ENCODE measurements at places on chromosomes 1 and 21. TPM values are rescaled to one million over a fixed set of nuclear protein-coding genes. Genes with fewer than 3 reads are reported as not detected.

SPATA6 gene
- 15.7 TPM for total RNA-seq

TRIM17 gene
- 2.3 TPM for total RNA-seq

HPCAL4 gene
- not detected for total RNA-seq

DNA sequence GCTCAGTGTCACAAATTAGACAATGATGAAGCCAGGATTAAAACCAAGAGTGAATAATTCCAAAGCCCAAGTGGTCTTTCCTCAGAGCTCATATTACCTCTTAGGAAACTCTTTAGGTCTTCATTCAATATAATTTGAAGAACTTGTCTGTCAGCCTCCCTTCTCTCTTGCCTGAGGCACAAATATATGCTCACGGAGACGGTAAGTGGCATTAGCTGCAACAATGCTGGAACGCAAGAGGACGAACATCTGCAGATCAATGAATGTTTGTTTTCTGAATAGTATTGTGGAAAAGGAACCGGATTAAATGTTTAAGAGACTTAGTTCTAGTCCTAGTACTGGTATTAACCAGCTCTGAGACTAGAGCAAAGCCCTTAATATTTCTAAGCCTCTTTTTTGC is 39.7 kb upstream of the LYST start:
- DNase-seq, result no peak

GRCh38 chr21:41979751-41980369 is 26.0 kb upstream of the C2CD2 start:
- DNase-seq, result no peak

- DNase-seq, result no peak
Measured at GRCh38 chr1:239587066-239587465, 200.7 kb downstream of the CHRM3 start.

DNA sequence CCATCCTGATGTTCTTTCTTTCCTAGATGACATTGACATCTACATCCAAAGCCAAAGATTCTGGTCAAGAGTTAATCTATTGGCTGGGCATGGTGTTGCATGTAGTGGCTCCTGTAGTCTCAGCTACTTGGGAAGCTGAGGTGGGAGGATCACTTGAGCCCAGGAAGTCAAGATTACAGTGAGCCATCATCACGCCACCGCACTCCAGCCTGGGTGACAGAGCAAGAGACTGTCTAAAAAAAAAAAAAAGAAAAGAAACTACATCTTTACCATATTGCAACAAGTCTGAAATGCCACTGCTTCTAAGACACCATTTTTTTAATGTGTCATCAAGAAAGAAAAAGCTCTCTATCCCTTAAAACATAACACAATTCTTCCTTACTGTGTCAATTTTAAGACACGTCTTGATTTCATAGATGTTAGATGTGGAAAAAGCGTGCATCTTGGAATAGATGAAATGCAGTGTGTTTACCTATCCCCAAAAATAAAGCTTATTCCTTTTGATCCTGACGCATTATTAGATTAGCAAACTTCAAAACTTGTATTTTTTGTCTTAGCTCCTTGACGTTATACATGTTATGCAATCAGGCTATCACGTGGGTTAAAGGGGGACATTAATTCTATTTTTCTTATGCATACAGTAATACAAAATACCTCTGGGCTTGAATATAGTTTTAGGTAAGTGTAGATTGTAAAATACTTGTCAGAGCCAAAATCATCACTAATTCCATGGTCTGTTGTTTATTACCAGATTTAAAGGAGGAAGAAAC is 46.3 kb downstream of the ELAPOR1 start:
- no peak for DNase-seq

GRCh38 chr21:16536140-16536539 is 806.4 kb downstream of the USP25 start:
- DNase-seq, result no peak

- no peak for DNase-seq
Measured at GRCh38 chr1:158188611-158189010, 7.9 kb downstream of the CD1D start.

DNA sequence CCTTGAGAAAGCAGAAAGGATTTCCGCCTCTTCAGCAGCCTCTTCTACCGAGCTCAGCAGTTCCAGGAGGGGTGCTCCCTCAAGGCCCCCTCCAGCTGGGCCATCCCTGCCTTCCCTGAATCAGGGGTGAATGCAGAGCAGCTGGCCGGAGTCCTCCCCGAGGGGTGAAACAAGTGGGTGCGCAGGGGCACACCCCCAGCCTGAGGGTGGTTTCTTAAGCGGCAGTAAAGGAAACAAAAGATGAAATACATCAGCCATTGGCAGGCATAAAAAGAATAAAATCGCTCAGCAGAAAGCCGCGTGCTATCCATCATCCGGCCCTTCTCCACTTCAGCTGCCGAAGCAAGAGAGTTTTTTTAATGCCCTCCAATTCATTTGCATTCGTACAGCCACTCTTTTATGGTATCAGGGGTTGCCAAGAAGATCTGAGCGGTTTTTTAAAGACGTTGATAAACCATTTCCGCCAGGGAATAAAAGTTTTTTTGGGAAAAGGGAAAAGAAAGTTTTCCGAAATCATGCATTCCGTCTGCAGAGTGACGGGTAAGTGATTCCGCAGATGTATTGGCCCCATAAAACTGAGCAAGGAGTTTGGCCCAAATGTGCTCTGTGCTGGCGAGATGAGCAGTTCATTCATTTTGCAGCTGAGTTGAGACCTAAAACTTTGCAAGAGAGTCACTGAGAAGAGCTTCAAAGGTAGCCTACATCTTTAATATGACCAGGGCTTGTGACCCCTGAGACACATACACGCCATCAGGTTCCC is 73.7 kb upstream of the ZC3H12A start:
- no peak for DNase-seq

- DNase-seq, result no peak
Measured at GRCh38 chr1:218890451-218890850, 283.2 kb upstream of the LYPLAL1 start.

DNA sequence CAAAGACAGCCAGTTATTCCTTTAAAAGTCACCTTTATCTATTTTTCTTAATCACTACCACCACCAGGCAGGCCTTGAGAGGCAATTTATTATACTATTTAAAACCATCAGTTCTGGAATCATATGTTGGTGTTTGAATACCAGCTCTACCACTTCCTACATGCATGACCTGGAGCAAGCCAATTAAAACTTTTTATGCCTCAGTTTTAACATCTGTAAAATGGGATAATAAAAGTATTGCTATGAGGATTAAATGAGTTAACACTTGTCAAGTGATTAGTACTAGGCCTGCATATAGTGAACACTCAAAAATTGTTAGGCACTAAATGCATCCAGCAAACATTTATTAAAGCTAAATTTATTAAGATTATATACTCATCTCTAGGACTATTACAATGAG is 49.2 kb upstream of the ADORA3 start:
- DNase-seq, result no peak

DNA sequence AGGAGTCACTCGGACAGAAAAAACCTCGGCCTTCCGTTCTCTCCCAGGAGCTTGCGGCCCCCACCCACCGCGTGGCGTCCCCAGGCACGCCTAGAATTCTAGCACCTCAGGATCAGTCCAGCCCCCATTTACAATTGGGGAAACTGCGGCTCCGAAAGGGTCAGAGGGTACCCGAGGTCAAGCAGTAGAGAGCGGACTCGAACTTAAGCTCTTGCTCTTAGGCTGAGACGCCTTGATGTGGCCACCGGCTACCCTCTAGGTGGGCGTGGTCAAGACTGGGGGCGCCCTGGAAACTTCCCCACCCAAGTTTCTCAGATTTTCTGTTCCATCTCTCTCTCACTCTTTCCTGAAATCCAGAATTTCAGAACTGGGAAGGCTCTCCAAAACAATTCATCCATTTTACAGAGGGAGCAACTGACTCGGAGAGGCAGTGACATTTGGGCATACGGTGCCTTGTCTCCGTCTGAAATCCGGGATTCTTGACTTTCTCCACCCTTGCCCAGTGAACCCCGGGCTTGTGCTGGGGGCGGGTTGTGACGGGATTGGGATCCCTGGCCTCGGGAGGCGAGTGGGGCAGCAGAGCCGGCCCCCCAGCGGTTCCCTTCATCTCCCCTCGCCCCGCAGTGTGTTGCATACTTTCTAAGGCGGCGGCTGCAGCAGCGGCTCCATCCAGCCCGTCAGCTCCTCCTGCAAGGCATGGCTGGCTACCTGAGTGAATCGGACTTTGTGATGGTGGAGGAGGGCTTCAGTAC is 777 bp downstream of the AZIN2 start:
- DNase-seq, result no peak

DNA sequence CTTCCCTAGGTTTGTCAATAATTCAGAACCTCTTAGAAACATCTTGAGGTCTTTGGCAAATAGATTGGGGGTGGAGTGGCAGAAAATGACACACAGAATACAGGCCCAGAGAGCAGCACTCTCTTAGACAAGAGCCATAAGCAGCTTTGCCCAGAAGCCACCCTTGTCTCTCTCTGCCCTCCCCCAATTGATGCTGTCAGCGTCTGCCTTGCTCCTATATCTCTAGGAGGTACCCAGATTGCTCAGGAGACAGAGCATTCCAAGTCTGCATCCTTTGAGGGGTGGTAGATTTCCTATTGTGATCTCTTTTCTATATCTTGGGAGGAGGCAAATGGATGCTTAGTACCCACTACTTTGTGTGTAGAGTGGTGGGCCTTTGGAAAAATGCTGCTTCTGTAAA is 1.8 kb downstream of the RGL1 start:
- DNase-seq, result no peak

DNA sequence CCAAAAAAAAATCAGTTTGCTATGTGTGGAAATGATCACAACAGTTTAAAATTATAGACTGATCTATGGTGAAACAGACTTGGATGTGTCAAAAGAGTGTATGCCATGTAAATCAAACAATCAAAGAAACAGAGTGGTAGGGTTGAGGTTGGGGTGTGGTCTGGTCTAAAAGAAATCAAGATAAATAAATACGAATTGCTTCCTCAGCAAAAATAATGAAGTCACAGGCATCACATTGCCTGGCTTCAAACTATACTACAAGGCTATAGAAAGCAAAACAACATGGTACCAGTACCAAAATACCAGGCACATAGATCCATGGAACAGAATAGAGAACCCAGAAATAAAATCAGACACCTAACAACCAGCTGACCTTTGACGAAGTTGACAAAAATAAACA is 1796.9 kb downstream of the NCAM2 start:
- DNase-seq, result no peak

- DNase-seq, result no peak
Measured at GRCh38 chr1:20992322-20993056, 184.2 kb downstream of the EIF4G3 start.

Measured in Calu3 (cell line).